ENCODE measurements at places on chromosomes 5 and 9.

- no peak for DNase-seq
Measured at GRCh38 chr9:70043689-70044489, at the start of gene MAMDC2. TSS of gene MAMDC2 (plus strand) at chr9:70043848. CDS start at chr9:70044198, 350 bp downstream.

GRCh38 chr5:673831-674629 is 19.1 kb downstream of the TPPP start:
- DNase-seq, result no peak

- DNase-seq, result no peak
Measured at GRCh38 chr9:121640076-121640475, 11.4 kb upstream of the DAB2IP start.

GRCh38 chr5:124262470-124262869 is 484.0 kb downstream of the ZNF608 start:
- no peak for DNase-seq

GRCh38 chr9:36881743-36882441 is 152.2 kb downstream of the PAX5 start:
- no peak for DNase-seq

DNA sequence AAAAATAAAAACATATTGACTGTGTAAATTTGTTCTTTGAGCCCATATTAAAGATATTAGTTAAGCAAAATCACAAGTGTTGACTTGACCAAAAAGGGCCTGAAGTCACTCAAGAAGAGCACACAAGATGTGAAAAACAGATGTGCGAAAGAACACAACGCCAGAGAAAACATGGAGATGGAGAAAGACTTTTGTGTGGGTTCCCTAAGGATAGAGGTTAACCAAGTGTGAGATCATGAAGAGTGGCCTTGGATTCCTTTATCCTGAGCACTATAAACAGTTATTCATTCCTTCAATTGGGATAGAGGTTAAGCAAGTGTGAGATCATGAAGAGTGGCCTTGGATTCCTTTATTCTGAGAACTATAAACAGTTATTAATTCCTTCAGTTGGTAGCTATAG is 361.8 kb downstream of the CDH18 start:
- no peak for DNase-seq

DNA sequence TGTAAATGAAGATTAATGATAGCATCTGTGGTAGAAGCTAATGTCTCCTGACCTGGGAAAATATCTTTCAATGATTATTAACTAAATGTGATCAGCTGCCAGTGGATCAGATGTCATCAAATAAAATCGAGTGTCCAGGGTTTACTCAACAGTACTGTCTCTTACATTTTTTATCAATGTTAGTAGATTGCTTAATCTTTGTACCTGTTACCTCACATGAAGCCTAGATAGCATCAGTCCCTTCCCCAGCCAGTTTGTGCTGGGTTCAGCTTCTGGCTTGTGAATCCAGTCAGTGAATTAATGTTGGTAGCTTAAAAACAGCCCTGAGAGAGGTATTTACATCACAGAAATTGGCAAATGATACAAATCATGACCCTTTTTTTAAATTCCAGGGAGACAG is 134.4 kb downstream of the GHR start:
- DNase-seq, result no peak

GRCh38 chr5:66742083-66742895 is 146.1 kb downstream of the MAST4 start:
- no peak for DNase-seq

- no peak for DNase-seq
Measured at GRCh38 chr5:27788184-27788583, 749.8 kb upstream of the CDH9 start.

DNA sequence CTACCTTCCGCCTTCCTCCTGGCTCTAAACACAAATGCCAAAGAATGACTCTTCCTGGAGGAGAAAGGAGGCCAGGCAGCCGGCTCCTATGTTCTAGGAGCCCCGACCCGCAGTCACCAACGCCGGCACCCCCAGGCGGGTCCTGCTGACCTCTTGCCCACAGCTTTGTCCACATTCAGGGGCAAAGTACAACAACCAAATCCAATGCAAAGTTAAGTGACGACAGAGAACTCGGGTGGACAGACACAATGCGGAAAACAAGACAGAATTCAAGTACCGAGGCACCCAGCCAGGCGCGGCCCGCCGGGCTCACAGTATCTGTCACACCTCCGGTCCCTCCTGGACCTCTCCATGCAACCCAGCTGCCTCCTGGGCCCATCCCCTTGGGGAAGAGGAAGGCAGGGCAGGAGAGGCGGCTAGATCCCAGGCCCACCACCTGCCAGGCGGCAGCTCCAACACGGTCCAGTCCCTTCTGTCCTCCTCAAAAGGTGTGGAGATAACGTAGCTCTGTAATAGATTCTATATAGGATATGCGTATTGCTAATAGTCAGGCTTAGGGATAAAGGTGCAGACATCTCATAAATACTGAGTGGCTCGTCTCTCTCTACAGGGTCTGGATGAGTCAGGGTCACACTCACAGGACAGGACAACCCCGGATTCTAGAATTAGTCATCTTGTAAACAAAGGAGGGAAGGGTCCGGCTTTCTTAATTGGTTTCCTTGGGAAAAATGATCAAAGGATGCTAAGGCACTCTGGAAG is 46.9 kb upstream of the UBAC1 start:
- DNase-seq, result no peak

DNA sequence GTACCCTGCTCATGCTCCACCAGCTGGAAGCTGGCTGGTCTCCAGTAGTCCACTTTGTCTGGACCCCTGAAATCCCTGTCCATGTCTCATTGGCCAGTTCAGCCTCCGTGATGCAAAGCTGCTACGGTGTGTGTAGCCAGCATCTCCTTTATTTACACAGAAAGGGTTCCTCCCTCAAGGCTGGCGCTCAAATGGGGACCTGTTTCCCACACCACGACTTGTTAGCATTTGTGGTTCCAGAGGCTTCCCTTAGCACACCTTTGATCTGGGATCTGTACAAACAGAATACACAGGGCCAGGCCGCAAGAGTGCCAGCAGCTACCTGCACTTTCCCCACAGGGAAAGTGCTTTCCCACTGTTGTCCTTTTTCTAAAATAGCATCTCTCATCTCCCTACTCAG is 5.7 kb upstream of the SMU1 start:
- no peak for DNase-seq

GRCh38 chr9:111118256-111118948 is 80.1 kb upstream of the LPAR1 start:
- no peak for DNase-seq

Measured in stimulated activated CD8-positive, alpha-beta memory T cell treated with anti-CD3 and anti-CD28 coated beads, Interleukin-4, amount 100 ng/mL, for 1 hour (primary cell).